LHCN-M2 (cell line): ENCODE measurements at places on chromosomes 2 and 18. TPM values are rescaled to one million over a fixed set of nuclear protein-coding genes. Genes with fewer than 3 reads are reported as not detected.

Gene COLEC12
- total RNA-seq = 0.32 and 1.1 TPM in 2 replicates

Gene NYAP2
- not detected in 2 replicates for total RNA-seq

Gene PSMA8
- total RNA-seq = not detected in 2 replicates

Gene ANO7
- 0.29 and 1.6 TPM in 2 replicates for total RNA-seq

Gene ATOH8
- total RNA-seq = 129 and 179 TPM in 2 replicates

Gene EFR3B
- total RNA-seq = 0.34 and 0.51 TPM in 2 replicates

Gene INPP1
- total RNA-seq = 12.5 and 15.8 TPM in 2 replicates

Gene ARHGAP25
- total RNA-seq = 0.13 TPM in 1 of 2 replicates, not detected in the other

Gene CLEC4F
- not detected in 2 replicates for total RNA-seq

- DNase-seq = peak; percentile 74
Measured at GRCh38 chr18:57839942-57840381, 36.8 kb upstream of the ATP8B1 start.

DNA sequence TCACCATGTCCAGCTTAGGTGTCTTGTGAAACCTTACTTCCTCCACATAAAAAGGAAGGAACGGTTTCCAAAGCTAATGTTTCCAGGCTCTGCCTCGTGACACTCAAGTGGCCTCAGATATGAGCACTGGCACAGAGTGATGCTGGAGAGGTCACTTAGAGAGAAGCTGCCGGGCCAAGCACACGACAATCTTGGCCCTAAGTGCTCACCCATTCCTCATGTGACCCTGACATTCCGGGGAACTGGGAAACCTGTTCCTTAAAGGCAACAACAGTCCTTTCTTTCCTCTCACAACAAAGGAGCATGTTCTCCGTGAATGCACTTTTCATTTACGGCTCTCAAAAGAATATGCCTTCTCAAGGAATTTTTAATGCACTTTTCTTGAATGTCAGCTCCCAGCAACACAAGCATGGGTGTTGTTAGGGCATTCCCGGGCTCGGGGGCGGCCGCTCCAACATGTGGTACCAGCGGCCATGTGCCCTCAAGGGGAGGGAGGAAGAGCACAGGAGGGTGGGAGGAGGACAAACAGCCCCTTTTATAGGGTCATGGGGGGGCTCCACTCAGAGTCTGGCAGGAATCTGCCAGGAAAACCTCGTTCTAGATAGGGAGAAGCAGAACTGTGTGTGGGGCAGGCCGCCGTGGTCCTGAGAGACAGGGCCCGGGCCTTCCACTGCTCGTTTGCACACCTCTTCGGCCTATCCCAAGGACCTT, 118.6 kb downstream of the MBP start:
- no peak for DNase-seq

GRCh38 chr18:65632236-65632635, 118.6 kb upstream of the CDH7 start:
- no peak for DNase-seq

GRCh38 chr2:102065675-102066252, 74.0 kb downstream of the IL1R2 start:
- DNase-seq = peak; percentile 79

DNA sequence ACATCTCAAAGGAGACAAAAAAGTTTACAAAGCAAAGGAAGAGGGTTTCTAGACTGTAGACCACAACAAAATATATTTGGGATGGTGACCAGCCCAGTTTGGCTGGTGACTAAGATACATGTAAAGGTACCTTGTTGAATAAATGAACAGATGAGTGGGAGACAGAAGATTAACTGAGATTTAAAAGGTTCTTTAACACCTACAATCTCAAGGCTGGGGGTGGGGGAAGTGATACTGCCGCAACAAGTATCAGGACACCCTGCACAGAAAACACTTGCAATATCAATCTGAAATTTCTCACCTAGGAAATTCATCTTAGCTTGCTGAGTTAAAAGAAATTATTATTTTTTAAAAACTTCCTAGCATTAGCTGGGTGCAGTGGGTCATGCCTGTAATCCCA, 8.3 kb downstream of the RNF149 start:
- DNase-seq = no peak

GRCh38 chr2:65701191-65701590, 268.8 kb upstream of the SPRED2 start:
- no peak for DNase-seq

DNA sequence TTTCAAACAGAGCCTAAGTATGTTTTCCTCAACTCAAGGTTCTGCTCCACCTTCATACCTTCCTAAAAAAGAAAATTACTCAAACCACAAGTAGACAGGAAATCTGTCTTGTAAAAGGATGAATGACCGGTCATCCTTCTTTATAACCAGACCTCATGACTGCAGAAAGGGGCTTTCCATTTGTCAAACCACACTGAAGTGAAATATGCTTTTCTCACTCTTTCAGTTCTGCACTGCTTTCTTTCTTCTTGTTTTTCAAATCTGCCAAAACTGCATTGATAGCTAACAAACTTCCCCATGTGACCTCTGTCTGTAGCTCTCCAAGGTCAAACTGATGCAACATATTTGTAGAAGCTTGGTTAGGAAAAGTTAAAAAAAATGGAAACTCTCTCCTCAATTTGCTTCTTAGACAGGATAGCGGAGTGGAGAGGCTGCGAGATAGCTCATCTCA, 308.9 kb upstream of the CCDC68 start:
- no peak for DNase-seq

- no peak for DNase-seq
Measured at GRCh38 chr18:46700066-46700824, 43.2 kb upstream of the LOXHD1 start.

DNA sequence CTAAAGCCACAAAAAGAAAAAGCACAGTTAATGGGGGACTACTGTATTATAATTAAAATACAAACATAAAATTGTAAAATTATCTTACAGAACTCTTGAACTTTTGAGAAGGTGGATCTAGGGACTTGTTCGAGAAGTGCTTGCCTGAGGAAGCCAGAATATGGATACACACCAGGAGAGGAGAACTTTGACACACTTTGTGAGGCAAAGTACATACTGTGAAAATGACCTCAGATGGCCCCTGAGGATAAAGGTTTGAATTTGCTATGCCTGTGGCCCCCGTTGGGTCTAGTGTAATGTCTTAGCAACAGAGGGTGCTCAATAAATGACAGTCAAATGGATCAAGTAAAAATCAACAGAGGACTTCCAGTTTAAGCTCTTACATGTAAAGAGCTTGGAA, 148.2 kb upstream of the CYP1B1 start:
- no peak for DNase-seq

GRCh38 chr2:45889053-45889452, 237.6 kb downstream of the PRKCE start:
- peak; percentile 22 for DNase-seq

DNA sequence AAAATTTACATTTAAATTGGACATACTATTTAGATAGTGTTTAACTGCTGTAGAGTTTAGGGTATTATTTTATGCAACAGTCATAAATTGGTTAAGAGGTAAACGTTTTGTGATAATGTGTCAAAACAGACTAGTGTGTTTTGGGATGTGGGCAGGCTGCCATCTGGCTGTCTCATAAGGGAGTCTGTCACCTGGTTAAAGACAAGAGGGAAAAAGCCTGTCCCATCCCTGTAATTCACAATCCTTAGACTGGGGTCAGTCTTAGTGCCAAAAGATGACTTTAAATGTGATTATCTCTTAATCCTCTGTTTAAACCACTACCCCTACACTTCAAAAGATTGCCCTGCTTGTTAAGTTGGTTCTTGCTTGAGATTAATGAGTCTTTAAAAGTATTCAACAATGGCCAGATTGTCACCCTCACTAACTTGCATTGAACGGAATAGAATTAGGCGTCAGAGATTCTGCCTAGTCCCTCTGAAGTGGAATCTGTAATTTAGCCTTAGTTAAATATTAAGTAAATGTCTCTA, 59.2 kb downstream of the SGPP2 start:
- no peak for DNase-seq

- DNase-seq = peak; percentile 12
Measured at GRCh38 chr18:60146220-60146960, 226.2 kb downstream of the MC4R start.

DNA sequence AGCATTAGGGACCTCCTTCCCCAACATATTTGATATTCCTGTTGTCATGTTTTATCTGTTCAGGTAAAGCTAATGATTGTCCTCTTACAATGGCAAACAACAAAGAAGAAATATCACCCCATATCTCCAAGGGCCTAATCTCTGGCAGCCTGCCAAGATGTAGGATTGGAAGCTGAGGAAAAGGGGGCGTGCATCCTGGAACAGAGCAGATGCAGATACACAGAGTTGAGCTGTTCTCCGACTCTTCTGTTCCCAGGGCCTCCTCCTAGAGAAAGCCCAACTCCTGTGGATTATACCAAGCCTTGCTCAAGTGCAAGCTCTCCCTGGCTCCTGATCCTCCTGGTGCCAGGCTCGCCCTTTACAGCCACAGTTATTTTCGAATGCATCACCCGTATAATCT, 35.2 kb upstream of the CD207 start:
- DNase-seq = no peak

DNA sequence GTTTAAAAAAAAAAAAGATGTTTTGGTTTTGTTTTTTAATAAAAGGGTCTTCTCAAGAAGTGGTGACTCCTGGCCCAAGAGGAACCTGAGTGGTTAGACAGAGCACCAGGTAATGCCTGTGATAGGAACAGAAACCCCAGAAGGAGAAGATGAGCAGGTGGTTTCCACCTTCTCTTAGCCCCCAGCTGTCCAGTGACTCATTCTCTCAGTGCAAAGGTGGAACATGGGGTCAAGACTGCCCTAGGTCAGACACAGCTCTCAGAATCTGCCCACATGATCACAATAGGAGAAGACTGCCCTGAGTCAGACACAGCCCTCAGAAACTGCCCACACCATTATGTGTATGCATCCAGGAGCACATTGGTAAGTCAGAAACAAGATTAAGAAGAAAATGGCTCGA, 61.8 kb downstream of the TBC1D8 start:
- DNase-seq = peak; percentile 27

- no peak for DNase-seq
Measured at GRCh38 chr2:203418271-203418670, 90.1 kb downstream of the ABI2 start.

DNA sequence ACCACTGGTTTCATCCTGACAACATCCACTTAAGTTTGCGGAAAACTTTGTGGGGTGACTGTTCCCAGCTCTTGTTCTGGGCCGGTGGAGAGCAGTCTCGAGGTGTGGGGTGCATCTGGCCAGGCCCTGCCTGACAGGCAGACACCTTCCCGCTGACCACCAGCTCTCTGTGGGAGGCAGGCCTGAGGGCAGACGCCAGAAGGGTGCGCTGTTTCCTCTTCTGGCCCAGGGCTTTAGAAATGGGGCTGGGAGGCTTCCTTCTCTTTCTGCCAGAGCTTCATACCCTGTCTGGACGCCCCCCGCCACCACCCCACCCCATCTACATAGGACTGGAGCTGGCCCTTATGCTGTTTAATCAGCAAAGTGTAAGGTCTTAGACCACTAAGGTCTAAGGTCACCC, 263.8 kb downstream of the LOXHD1 start:
- no peak for DNase-seq

GRCh38 chr2:239399433-239399920, 1.3 kb downstream of the HDAC4 start:
- peak; percentile 15 for DNase-seq

- no peak for DNase-seq
Measured at GRCh38 chr2:240775905-240776304, 44.1 kb downstream of the KIF1A start.

DNA sequence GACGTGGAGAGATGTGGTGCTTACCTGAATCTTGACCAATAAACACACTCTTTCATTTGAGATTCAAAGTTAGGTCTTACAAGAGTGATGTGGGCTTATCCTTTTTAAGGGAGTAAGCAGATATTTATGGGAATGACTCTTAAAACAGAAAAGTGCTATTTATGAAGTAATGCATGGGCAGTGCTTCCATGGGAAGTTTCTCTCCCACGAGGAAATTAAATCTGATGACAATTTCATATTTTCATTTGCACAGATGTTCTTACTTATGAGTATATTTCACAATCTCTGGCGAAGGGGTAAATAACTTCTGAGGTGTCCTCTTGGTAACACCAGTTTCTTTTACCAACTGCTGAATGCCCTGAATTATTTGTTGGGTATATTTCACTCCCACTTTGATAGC, 21.0 kb downstream of the PNPT1 start:
- DNase-seq = peak; percentile 1

- peak; percentile 26 for DNase-seq
Measured at GRCh38 chr2:23460228-23460627, 75.2 kb downstream of the KLHL29 start.

GRCh38 chr2:115543024-115543423, 1100.6 kb downstream of the DPP10 start:
- DNase-seq = no peak

- DNase-seq = no peak
Measured at GRCh38 chr2:215743066-215743465, 270.3 kb downstream of the MREG start.

DNA sequence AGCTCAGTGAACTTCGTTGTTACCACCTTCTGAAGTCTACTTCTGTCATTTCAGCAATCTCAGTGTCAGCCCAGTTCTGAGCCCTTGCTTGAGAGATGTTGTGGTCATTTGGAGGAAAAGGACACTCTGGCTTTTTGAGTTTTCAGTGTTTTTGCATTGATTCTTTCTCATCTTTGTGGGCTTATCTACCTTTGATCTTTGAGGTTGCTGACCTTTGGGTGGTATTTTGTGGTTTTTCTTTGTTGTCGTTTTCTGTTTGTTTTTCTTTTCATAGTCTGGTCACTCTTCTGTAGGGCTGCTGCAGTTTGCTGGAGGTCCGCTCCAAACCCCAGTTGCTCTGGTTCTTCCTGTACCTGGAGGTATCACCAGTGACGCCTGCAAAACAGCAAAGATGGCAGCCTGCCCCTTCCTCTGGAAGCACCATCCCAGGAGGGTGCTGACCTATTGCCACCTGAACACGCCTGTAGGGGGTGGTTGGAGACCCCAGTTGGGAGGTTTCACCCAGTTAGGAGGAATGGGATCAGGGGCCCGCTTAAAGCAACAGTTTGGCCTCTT, 74.7 kb downstream of the EPC2 start:
- DNase-seq = no peak

DNA sequence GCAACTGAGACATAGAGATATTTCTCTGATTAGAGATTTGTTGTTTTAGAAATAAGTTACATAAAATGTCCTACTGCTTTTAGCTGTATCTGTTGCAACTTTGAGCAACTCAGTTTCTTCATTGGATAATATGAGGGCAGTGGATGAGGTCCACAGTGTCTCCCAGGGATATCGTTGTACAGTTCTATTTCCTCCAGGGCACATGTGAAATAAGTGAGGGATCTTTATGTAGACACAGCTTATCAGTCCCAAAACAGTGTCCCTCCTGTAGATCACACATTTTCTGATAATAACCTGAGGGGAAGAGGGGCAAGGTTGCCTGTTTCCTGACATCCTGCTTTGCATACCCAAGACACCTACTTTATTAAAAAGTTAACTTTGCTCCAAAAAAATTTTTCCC, 1231.2 kb upstream of the ZEB2 start:
- peak; percentile 48 for DNase-seq
